ENCODE measurements at places on chromosomes 16 and 17.

GRCh38 chr17:62110923-62111484 is 45.9 kb upstream of the MED13 start:
- no peak for DNase-seq

- no peak for DNase-seq
Observed at GRCh38 chr16:54051821-54052220, 234.8 kb downstream of the IRX3 start.

DNA sequence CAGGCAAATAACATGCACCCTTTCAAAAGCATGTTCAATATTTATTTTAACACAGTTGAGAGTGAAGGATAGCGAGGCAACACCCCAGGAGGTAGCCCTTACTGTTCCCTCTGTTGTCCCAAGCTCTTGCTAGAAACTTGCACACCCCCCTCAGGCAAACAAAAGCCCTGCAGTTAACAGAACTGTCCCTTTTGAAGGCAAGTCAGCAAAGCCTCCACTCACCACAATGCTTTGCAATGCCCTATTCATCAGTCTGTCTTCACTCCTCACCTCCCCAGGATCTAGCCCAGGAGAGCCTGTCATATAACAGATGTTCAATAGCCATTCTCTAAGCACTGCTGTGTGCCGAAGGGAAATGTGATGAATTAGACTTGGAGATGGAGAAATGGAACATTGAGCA is 3.5 kb upstream of the CNEP1R1 start:
- no peak for DNase-seq

DNA sequence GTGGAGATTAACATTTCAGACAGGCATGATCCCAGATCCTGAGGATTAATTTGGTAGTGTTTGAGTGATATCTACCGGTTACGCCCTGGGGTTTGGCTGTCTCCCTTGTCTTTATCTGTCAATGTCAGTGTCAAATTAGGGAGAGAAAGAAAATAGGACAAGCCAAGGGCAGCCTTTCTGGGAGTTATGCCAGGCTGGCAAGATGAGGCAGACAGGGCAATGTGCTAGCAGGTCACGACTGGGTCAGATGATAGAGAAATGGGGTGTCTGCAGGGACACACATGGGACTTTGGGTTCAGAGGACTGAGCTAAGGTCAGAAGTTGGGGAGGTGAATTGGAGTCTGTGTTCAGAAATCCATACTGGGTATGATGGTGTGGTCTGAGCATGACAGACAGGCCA is 27.4 kb upstream of the LYRM9 start:
- DNase-seq: no peak

DNA sequence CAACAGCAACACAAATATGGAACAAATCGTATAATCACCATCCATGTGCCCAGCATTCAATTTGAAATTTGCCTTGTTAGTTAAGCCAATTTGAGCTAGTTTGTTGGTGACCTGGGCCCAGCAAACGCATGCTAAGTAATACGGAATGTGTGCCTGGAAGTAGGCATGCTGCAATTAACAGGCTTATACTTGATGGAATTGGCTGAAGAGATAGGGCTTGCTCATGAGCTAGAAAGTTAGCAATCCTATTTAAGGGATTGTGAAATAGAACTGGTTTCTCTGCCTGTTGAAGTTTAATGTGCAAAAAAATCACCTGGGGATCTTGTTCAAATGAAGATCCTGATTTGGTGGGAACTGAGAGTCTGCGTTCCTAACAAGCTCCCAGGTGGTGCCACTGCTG is 8.5 kb upstream of the LPO start:
- DNase-seq: no peak

DNA sequence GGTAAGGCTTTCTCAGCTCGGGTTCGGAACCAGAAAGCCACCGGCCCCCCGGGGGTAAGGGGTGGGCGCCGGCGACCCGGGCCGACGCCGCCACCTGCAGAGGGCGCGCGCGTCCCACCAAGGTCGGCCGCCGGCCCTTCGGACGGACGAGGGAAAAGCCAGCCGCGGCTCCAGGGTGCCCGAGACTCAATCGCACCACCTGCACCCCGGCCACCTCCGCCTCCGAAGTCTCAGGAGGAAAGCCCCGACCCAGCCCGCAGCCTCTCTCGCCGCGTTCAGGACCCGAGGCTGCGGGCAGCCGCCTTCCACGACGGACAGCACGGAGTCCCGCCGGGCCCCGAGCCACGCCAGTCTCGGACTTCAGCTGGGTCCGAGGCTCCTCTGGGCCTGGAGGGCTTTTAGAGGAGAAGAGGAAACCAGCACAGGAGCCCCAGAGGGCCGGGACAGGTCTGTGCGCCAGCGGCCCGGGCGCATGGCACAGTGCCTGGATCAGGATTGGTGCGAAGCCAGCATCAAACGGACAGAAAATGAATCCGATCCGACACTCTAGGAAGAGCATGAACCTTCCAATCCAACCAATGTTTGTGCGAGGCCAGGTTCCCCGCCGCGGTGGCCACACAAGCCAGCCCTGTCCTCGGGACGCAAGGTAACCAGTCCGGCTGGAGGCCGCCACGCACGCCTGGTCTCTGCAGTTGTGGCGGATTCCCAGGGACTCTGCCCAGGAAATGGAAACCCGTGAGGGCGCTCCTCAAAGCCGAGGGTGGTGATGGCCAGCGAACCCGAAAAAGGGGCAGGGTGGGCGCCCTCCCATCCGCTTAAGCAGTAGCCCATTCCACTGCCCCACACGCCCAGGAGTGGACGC is 6.7 kb downstream of the CBX8 start:
- DNase-seq: no peak

DNA sequence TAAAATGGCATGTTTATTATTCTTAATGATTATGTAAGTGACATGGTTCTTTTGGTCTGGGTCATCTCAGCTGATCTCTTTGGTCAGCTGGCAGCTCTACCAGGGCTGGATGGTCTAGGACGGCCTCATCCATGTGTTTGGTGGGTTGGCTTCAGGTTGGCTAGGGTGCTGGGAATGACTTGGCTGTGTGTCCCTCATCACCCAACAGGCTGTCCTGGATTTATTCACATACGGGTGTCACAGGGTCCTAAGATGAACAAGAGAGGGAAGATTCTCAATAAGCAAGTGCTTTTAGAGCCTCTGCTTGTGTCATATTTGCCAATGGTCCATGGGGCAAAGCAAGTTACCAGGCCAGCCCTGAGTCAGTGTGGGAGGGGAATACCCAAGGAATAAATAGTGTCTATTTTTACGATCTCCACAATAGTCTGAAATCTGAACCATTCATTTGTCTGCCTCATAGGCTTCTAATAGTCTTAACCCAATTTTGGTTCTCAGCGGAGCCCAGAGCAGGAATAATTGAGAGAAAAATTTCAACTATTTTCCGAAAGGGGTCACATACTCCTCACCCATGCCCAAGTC is 157.5 kb downstream of the HS3ST2 start:
- DNase-seq: no peak

DNA sequence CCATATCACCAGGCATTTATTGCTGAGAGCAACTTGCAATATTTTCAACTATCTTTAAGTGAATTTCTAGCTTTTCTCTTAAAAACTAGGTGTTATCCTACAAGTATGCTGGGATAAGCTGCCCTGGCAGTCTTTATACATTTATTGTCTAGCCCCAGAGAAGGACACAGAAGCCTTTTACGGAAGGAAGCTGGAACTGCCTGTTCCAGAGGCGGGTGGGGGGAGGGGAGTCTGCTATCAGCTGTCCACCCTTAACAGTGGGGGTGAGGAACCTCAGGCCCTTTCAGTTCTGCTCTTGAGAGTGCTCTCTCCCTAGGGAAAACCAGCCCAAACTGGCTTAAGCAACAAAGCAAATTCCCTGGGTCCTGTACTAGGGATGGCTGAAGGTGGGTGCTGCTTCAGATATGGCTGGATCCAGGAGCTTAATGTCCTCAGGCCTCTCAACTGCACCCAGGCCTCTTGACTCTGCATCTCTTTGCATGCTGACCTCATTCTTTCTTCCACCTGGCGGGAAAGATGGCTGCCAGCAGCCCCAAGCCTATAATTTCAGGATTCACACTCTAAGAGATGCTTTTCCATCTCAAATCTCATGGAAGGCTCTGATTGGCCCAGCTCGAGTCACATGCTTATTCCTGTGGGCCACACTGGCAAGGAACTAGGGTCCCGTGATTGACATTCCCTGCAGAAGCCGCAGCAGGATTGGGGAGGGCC is 16.6 kb downstream of the NAGPA start:
- no peak for DNase-seq

DNA sequence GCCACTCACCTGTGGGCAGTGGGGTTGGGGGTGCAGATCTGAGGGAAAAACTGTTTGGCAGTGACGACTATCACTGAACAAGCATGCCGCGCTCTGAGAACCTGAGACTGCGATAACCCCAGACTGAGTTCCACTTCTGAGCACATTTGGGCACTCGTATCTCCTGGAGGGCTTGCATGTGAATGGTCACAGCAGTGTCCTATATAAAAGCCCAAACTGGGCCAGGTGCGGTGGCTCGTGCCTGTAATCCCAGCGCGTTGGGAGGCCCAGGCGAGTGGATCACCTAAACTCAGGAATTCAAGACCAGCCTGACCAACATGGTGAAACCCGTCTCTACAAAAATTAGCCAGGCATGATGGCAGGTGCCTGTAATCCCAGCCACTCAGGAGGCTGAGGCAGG is 18.7 kb downstream of the ATP2C2 start:
- no peak for DNase-seq

- DNase-seq: no peak
Observed at GRCh38 chr17:79160980-79161636, 86.5 kb downstream of the ENGASE start.

- no peak for DNase-seq
Observed at GRCh38 chr17:42034059-42034458, 14.2 kb downstream of the NKIRAS2 start.

DNA sequence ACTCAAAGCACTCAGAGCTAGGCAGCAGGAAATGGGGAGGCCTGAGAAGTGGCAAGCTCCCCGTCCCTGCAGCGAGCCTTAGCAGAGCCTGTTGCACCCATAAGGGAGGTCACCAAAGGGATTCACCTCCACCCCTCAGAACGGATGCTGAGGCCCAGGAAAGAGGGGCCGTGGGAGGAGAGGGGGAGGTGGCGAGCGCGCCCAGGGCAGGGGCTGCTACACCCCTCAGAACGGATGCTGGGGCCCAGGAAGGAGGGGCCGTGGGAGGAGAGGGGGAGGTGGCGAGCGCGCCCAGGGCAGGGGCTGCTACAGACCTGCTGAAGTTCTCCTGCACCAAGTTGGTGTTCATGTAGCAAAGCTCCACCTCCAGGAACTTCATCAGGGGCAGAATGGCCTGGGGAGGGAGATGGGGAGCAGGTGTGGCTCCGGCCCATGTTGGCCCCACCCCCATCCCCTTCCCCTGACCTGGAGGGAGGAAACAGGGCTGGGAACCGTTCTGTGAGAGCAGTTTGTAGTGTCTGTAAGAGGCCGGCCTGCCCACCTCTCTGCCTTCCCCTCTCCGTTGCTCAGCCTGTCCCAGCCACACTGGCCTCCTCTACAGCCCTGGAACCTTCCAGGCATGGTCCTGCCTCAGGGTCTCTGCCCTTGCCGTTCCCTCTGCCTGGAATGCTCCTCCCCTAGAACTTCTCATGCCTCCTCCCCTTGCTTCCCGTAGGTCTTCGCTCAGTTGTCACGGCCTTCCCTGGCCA is 11.4 kb downstream of the UNC13D start:
- DNase-seq: no peak

- no peak for DNase-seq
Observed at GRCh38 chr16:56238188-56238587, 46.9 kb downstream of the GNAO1 start.

Measured in stimulated activated CD4-positive, alpha-beta T cell treated with anti-CD3 and anti-CD28 coated beads, TNF-alpha, amount 100 ng/mL, for 1 hour (primary cell).